8988T (cell line): ENCODE measurements at places on chromosomes 7 and 10.

- DNase-seq, result no peak
These were observed 189.6 kb upstream of the NRP1 start for GRCh38 chr10:33524041-33524440.

GRCh38 chr10:34791228-34791627 lies 23.9 kb downstream of the PARD3 start:
- no peak for DNase-seq

DNA sequence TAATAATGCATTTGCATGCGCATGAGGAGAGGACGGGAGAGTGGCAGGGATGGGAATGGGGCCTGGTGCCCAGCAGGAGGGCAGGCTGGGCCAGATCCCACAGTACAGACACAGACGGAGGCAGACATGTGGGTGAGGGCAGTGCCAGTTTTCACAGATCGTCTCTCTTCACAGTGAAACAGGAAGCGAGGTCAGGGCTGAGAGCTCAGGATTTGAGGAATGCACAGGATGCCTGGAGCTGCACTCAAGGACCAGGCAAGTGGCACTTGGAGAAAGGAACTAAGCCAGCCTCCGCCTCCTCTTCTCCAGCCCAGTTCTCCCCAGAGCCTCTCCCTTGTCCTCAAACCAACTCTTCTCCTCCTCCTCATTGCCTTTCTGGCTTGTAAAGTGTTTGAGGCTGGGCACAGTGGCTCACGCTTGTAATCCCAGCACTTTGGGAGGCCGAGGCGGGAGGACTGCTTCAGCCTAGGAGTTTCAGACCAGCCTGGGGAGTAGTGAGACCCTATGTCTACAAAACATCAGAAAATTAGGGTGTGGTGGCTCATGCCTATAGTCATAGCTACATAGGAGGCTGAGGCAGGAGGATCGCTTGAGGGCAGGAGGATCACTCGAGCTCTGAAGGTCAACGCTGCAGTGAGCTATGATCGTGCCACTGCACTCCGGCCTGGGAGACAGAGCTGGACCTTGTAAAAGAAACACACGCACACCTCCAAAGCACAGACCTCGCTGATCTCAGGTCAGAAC lies 115.2 kb downstream of the HIP1 start:
- DNase-seq, result no peak

GRCh38 chr10:114329634-114330365 lies 74.5 kb downstream of the AFAP1L2 start:
- no peak for DNase-seq

DNA sequence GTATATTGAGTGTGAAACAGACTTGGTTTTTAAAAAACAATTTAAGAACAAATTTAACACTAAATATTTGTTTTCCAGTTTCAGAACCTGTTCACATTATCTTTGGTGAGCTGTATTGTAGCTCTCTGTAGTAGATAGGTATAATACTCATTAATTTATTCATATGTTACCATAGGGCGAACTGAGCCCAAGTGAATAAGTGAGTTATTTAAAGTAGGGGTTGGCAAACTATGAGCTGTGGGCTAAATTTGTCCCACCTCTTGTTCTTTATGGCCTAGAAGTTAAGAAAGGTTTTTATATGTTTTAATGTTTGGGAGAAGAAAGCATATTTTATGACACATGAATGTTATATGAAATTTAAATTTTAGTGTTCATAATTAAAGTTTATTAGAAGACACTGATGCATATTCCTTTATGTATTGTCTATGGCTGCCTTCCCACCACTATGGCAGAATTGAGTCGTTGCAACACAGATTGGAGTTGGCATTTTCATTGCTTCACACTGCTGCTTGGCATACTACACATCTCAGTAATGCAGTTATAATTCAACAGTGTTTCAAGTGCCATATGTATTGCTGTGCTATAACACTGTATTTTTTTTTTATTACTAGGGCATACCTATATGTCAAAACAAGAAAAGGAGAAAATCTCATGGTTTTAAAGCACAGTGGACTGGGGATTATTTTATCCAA lies 146.5 kb downstream of the ADK start:
- DNase-seq, result no peak

- no peak for DNase-seq
These were observed 39.8 kb downstream of the GNA12 start for GRCh38 chr7:2804227-2804763.

DNA sequence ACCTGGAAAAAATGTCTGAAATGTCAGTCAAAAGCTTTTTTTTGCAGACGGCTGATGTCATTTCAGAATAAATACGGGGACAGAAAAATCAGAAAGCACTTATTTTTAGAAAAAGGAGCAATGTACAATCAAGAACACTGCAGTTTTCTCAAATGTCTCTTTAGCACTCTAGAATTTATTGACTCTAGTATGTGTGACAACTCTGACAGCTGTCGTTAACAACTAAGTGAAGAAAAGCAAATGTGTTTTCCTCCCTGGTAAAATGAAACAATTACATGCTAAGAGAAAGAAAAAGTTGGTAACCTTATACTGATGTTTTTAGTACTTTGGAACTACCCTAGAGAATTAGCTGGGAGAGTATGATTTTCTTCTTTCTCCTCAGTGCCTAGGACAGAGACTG lies 497.4 kb downstream of the GRM8 start:
- no peak for DNase-seq

DNA sequence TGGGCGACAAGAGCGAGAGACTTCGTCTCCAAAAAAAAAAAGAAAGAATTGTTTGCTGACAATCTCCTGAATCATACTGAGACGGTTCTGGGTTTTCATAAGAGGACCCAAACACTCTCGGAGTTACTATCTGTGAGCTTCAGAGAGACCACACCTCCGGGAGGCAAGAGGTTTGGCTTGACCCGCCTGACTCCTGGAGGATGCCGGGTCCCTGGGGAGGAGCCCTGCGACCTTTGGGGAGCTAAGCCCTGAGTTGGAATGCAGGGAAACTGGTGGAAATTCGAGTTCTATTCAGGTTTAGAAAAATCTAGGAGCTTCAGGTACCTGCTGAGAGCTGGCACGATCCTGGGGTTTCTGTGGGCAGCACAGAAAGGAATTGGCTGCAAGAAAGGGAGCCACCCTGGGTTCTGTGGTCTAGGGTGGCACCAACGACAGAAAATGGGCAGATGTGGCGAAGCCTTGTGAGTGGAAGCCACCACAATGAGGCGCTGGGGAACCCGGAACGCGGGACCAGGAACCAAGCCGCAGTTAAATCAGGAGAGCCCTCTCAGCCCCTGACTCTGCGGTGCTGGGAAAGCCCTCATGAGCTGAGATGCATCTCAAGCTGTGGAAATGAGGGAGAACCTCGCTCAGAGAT lies 21.9 kb upstream of the GATAD1 start:
- no peak for DNase-seq

- DNase-seq, result no peak
These were observed 51.2 kb upstream of the INHBA start for GRCh38 chr7:41754046-41754445.

DNA sequence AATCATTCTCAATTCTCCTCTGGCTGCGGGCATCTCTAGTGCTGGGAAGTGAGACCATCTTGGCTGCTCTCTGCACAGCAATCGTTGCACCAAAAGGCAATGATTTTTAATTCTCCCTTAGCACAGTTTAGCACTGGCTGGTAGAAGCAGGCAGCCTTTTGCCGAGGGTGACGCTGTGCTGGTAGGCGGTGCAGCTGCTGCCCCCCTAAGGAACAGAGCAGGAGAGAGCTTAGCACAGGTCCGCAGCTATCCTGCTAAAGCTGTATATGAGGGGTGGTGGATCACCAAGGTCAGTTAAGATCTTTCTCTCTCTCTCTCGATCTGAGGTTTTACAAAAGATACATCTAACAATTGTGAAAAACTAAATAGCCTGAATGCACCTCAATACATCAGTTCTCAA lies 390.1 kb downstream of the GATA3 start:
- no peak for DNase-seq

- DNase-seq, result no peak
These were observed 257.6 kb upstream of the ZMIZ1 start for GRCh38 chr10:78811174-78811573.

DNA sequence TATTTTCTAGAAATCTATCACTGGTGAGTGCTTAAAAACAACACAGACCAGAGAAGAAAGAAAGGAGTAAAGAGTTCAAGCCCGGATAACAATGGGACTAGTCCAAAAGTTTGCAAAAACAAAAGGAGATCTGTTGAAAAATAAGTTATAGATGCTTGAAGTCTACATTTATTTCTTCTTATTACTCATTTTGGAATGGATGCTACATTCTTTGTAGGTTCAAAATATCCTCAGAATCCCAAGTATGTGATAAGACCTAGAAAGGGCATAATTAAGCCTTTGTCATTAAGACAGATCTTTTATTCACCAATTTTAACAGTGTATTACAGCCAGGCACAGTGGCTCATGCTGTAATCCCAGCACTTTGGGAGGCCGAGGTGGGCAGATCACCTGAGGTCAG lies 42.7 kb upstream of the ITGB8 start:
- DNase-seq, result no peak

DNA sequence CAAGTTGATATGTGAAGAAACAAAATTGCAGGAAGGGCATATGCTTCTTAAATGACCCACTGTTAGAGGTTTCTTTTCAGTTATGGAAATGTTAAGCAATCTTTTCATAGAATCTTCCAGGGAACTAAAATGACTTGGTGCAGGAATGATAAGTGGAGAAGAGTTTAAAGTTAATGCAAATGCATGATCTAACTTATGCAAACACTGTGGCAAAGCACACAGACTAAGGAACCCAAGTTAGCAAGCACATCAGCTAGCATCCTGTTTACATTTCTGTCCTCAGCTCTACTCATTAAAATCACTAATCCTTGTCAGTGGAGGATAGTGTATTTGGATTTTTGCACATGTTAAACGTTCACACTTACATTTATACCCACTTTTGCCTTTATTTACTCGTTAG lies 9.3 kb downstream of the CLCN1 start:
- DNase-seq, result no peak

- DNase-seq, result no peak
These were observed 724 bp downstream of the ZNF107 start for GRCh38 chr7:64666663-64667050.

DNA sequence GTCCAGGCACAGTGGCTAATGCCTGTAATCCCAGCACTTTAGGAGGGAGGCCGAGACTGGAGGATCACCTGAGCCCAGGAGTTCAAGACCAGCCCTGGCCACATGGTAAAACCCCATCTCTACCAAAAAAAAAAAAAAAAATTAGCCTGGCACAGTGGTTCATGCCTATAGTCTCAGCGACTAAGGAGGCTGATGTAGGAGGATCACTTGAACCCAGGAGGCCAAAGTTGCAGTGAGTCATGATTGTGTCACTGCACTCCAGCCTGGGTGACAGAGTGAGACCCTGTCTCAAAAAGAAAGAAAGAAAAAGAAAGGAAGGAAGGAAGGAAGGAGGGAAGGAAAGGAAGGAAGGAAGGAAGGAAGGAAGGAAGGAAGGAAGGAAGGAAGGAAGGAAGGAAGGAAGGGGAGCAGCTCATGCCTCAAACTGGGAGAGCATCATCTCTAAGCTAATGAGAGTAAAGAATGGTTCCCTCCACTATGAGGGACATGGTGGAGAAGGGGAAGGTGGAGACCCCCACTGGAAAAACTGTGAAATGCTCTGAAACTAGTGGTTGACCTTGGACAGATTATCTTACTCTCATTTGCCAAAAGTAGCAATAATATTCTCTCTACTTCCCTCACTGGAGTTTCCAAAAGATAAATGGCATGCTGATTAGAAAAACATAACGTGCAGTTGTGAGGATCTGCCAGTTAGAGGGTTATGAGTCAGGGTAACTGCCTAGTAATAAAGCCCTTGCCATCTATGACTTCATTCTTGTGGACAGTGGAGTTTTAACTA lies 16.8 kb downstream of the GIMAP5 start:
- no peak for DNase-seq

GRCh38 chr7:118311121-118311836 lies 86.8 kb downstream of the ANKRD7 start:
- no peak for DNase-seq

- DNase-seq, result no peak
These were observed 31.2 kb upstream of the ZNF438 start for GRCh38 chr10:31062856-31063255.
